ENCODE measurements at places on chromosomes 7 and 10.
A peak's percentile ranks its signal among the peaks of the same experiment; 100 is the strongest.

DNA sequence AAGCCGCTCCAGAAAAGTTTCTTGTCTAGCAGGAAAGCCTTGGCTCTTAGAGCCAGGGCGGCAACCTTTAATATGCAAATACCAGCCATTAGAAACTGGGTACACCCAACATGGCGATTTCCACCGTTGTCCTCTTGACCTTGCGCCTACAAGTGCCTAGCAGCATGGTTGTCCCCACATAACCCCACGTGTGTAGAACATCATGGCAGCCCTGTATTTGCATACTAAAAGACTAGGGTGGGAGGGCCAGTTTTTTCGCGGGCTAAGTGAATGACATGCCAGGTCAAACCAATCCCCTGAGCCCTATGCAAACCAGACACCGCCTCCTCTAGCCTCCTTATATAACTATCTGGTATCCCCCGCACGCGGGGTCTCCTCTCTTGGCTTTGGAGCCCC is 58.4 kb upstream of the FZD8 start:
- no peak for DNase-seq

DNA sequence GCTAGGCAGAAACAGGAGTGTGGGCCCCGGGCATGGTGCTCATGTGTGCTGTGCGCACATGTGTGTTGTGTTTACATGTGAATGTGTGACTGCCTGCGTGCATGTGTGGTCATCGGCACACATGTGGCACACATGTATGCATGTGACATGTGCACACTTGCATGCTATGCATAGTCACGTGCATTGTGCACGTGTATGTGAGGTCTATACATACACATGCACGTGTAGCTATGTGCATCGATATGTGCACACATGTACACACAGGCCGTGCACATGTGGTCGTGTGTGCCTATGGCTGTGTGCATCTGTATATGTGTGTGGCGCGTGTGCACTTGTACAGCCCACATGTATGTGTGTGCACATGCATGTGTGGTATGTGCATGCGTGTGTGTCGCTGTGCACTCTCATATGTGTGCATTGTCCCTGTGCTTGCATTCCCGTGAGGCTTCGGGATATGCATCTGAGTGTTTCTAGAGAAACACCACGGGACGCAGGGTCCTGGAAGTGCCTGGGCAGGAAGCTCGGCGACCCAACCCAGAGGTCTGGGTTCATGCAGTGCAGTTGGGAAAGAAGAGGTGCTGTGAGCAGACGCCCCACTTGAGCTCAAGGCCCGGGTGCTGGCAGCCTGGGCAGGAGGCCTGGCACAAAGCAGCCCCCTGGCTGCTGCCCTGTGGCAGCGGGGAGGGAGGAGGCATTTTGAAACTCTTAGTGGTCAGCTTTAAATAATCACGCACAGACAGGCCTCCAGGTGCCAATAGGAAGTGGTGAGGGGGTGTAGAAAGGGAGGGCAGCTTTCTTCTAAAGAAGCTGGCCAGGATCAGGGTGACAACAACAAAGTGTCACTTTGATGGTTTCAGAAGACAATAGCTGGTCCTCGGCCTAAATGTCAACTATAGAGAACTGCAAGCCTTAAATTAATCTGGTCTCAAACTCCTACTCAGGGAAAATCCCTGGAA is 410.0 kb upstream of the MGMT start:
- no peak for DNase-seq

- no peak for DNase-seq
Observed at GRCh38 chr10:120643351-120643750, 186.3 kb downstream of the PLPP4 start.

GRCh38 chr7:90540406-90540805 is 55.7 kb upstream of the CDK14 start:
- DNase-seq = no peak

DNA sequence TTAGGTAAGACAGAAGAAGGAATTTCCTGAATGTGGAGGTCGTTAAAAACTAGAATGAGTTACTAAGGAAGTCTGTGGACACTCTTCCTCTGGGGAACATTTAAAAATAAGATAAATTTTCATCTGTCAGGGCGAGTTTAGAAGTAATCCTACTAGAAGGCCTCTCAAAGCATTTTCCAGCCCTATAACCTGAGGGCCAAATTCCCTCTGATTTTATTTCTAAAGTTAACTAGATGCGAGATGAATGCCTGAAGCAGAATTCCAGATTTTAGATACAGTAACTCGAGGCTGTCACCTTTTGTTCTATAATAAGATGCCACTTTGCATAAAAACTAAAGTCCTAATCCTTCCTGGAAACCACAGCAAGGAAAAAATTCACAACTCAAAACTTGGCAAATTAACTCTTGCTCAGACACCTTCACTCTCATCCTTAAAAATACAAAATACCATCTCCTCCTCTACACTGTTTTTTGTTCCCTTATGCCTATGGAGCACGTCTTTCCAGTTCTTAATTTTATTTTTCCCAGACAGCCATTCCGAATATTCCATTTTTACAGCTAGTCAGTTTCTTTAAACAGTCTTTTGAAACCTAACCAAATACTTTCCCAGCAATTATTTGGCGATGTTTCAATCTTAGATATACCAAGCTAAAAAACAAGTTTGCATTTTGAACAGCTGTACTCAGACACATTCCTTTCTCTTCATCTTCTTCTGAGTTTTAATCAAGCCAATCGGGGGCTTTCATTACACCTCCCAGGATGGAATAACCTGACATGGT is 420.7 kb upstream of the NFE2L3 start:
- DNase-seq = no peak

- peak; percentile 47 for DNase-seq
Observed at GRCh38 chr10:95792874-95793285, 36.9 kb downstream of the ENTPD1 start.
